ENCODE measurements at places on chromosomes 11 and 22.

GRCh38 chr22:41800348-41801146 is at the start of gene CCDC134:
TSS of gene CCDC134 (plus strand) at chr22:41800679. CDS start at chr22:41808891, 8,212 bp downstream.
- peak; percentile 41 for DNase-seq

GRCh38 chr22:23045461-23045860 is 24.9 kb upstream of the GNAZ start:
- no peak for DNase-seq

GRCh38 chr11:57368106-57368844 is 12.7 kb downstream of the PRG3 start:
- no peak for DNase-seq

- DNase-seq, result no peak
These were observed 397.1 kb downstream of the TENM4 start for GRCh38 chr11:79043726-79044125.

DNA sequence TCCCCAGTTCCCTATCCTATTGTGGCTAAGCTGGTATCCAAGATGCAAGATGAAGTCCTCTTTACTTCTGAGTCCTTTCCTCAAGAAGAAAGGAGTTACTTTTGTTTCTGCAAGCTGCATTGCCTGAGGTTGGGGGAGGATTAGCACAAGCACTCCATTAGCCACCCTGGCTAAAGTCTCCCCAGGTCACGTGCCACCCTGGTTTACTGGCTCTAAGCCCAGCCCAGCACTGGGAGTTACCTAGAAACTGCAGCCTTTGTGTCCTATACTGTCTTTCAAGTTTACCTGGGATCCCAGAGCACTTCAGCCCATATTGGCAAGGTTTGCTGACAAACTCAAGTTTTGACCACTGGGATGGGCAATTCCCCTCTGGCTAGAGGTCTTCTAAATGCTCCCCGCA is 78.4 kb upstream of the DBX1 start:
- no peak for DNase-seq

GRCh38 chr11:121418625-121419114 is 33.4 kb upstream of the SORL1 start:
- DNase-seq, result no peak

DNA sequence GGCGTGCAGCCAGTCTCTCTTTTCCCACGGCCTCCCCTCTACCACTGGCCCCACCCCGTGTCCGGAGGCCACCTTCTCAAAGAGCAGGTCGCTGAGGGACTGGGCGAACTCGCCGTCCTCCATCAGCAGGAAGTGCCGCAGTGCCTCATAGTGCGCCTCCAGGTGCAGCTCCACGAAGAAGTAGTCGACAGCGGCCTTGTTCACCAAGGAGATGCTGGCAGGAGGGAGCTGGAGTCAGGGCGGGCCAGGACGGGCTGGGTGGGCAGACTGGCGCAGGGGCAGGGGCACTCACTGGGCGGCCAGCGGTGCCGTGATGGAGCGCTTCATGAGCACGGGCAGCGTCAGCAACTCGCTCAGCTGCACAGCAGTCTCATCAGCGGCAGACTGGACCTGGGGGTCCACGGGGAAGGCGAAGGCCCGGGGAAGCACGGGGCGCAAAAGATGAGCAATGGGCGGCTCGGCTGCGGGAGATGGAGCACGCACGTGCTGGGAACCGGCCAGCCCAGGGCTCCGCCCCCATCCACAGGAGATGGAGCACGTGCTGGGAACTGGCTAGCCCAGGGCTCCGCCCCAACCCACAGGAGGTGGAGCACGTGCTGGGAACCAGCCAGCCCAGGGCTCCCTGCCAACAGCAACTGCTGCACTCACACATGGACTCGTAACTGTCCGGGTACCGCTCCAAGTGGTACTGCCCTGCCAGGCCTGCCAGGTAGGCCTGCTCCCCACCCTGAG is 18.4 kb downstream of the SELENOO start:
- DNase-seq, result peak; percentile 18

DNA sequence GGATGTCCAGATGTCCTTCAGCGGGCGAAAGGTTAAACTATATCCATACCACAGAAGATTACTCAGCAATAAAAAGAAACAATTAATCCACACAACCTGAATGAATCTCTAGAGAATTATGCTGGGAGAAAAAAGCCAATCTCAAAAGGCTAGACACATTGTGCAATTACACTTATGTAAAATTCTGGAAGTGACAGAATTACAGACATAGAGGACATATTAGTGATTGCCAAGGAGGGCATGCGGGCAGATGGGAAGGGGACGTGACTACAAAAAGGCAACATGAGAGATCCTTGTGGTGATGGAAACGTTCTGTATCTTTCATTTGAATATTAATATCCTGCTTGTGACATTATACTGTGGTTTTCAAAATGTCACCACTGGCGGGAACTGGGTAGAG is 103.5 kb upstream of the BMAL1 start:
- no peak for DNase-seq

GRCh38 chr11:134562196-134562595 is 150.2 kb upstream of the B3GAT1 start:
- no peak for DNase-seq

DNA sequence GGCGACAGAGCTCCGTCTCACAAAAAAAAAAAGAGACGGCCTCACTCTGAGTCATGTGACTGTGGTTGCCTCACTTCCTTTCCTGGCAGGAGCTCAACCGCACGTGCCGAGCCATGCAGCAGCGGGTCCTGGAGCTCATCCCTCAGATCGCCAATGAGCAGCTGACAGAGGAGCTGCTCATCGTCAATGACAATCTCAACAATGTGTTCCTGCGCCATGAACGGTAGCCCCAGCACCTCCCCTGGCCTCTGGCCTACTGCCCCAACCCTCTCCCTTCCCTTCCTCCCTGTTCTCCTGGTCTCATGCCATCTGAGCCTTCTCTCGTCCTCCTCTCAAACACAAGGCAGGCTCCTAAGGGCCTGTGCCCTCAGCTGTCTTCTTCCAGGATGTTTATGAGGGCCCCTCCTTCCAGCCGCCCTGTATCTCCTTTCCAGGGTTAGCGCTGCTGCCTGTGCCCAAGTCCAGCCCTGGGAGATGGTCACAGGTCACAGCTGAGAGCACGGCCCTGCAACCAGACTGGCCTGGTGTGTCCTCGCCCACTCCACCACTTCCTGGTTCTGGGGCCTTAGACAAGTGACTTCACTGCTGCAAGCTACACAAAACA is 30.7 kb downstream of the TOM1 start:
- no peak for DNase-seq

- DNase-seq, result no peak
These were observed 12.4 kb downstream of the MYH9 start for GRCh38 chr22:36375071-36375980.

- no peak for DNase-seq
These were observed 1057.0 kb upstream of the CNTN5 start for GRCh38 chr11:97963528-97964331.

GRCh38 chr11:28011813-28012212 is 96.1 kb downstream of the KIF18A start:
- no peak for DNase-seq

GRCh38 chr22:16973591-16974297 is 34.3 kb downstream of the GAB4 start:
- DNase-seq, result no peak

- no peak for DNase-seq
These were observed 1125.0 kb downstream of the BRD1 start for GRCh38 chr22:48702573-48703264.

GRCh38 chr11:64778223-64778472 is 194 bp downstream of the SF1 start:
- DNase-seq, result no peak

- no peak for DNase-seq
These were observed 39.0 kb upstream of the AKIP1 start for GRCh38 chr11:8871962-8872361.

- no peak for DNase-seq
These were observed 786.0 kb downstream of the OPCML start for GRCh38 chr11:132746305-132746704.

GRCh38 chr11:3160252-3161031 is 4.7 kb downstream of the OSBPL5 start:
- DNase-seq, result peak; percentile 46

DNA sequence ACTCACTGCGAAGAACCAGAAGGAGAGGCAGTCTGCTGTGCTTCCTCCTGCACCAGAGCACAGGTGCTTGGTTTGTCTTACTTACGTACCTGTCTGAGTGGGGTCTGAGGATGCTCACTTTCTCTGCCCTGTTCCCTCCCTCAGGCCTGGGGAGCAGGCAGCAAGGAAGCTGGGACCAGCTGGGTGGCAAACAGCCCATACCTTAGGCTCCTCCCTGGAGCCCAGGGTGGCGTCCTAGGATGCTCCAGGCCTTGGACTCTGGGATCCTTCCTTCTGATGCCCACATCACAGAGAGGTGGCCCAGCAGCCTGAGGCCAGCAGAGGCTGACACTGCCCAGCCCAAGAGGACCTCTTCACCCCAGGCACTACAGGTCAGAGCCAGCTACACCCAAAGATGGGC is 593.2 kb downstream of the BRD1 start:
- DNase-seq, result no peak

DNA sequence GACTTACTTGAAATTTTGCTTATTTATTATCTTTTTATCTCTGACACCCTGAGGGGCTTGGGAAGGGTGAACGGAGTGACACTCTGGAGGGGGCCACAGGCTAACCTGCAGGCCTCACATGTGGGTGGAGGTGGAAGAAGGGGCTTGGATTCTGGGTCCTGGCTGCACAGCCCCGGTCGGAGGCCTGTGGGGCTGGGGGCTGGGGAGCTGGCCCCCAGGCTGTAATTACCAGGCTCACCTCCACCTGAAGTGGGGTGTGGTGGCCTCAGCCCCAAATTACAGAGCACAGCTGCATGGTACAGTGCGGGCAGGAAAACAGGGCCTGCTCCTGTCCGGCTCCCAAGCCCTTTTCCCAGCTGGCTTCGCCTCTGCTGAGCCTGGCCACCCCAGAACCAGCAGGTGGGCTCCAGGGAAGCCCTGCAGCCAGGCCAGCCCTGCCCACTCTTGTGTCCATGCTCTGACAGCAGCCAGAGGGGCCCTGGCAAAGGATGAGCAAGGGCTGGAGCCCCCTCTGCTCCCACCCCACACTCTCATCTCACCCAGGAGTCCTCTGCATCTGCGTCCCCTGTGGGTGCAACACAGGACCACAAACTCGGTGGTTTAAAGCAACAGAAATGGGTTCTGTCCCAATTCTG is 48.0 kb downstream of the IGF2 start:
- no peak for DNase-seq

DNA sequence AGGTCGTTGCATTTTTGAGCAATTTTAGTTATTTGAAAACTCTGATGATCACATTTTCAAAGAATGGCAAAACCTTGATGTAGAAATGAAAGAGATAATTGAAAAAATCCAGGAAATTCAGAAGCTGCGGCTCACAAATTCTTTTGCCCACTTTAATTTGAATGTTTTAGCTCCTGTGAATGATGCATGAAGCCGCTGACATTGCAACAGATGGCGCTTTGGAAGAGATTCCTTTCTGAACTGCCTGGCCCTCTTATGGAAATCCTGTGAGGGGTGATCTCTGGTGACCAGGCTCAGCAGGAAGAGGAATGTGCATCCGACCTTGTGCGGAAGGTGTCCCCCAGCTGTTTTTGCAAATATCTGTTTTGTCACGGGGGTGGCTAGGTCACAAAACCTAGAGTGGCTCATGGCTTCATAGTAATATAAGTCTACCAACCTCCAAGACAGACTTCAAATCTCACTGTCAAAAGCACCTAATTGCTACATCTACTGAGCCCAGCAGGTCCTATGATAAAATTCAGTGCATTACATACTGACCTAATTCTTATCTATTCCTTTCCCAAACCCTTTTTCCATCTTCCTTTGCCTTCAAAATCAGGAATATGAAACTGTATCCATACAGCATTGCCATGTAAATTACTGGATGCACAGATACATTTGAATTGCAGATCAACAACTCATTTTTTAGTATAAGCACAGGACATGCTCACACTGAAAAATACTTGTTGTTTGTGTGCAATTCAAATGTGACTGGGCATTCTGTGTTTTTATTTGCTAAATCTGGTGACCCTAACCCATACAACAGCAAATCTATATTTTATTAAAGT is 412.7 kb downstream of the ETS1 start:
- no peak for DNase-seq

GRCh38 chr11:19978668-19979518 is 181.4 kb downstream of the DBX1 start:
- DNase-seq, result peak; percentile 65

GRCh38 chr11:4026389-4026788 is 68.2 kb upstream of the RRM1 start:
- no peak for DNase-seq

DNA sequence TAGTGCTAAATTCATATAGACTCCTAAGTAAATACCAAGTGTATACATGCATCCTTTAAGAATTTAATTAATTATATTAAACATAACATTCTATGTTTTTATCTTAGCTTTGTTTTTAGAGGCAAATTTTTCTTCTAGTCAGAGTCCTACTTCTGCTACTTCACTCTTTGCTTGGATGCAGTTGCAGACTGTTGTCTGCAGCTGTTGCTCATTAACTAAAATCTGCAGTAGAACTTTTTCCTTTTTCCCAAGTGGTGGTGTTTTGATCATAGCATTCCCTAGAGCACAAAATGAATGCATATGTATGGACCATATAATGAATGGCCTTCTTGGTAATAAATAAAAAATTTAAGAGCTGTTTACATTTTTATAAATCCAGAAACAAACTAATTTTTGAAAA is 198.3 kb downstream of the CASP12 start:
- no peak for DNase-seq

DNA sequence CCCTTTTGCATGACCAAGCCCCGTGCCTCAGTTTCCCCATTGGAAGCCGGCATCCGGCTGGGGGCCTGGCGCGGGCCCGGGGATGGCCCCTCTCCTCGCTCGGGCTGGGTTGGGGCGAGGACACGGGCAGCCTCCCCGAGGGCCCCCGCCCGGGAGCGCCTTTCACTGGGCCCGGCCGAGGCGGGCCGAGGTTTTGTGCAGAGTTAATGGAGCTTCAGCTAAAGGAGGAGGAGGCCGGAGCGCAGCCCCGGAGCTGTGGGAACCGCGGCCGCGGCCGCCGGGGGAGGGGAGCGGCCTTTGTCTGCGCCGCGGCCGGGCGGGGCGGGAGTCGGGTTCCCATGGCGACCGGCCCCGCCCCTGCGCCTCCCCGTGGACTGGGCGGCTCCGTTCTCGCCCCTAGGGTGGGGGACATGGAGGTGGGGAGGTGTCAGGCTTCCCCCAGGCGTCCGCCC is 1.4 kb upstream of the MAPK11 start:
- DNase-seq, result no peak

DNA sequence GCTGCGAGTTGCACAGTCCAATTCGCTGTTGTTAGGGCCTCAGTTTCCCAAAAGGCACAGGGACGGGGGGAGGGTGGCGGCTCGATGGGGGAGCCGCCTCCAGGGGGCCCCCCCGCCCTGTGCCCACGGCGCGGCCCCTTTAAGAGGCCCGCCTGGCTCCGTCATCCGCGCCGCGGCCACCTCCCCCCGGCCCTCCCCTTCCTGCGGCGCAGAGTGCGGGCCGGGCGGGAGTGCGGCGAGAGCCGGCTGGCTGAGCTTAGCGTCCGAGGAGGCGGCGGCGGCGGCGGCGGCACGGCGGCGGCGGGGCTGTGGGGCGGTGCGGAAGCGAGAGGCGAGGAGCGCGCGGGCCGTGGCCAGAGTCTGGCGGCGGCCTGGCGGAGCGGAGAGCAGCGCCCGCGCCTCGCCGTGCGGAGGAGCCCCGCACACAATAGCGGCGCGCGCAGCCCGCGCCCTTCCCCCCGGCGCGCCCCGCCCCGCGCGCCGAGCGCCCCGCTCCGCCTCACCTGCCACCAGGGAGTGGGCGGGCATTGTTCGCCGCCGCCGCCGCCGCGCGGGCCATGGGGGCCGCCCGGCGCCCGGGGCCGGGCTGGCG is at the start of gene BCR:
Gene BCR, plus strand, starts transcription at position 209 of the 592 bp plus-strand sequence. CDS start 452 bp downstream, outside the sequence.
- DNase-seq, result peak; percentile 34

- no peak for DNase-seq
These were observed 199.9 kb downstream of the IGLL1 start for GRCh38 chr22:23380230-23380573.

- DNase-seq, result no peak
These were observed 157.3 kb downstream of the SWAP70 start for GRCh38 chr11:9821008-9821752.

GRCh38 chr11:44681698-44682097 is 45.1 kb upstream of the TSPAN18 start:
- no peak for DNase-seq
